ENCODE measurements at places on chromosomes 12 and 14. TPM values are rescaled to one million over a fixed set of nuclear protein-coding genes. Genes with fewer than 3 reads are reported as not detected.

- peaks cover 11% of the 10 kb centered on the region for H3K4me1 ChIP-seq
- H3K27me3 ChIP-seq: no peaks in the 10 kb centered on the region
- peaks cover 39% of the 10 kb centered on the region for H3K36me3 ChIP-seq
- H3K27ac ChIP-seq: no peak overlapping the region
- no peak overlapping the region for H3K4me3 ChIP-seq
Measured at GRCh38 chr12:119672194-119672593, 4.3 kb downstream of the PRKAB1 start.

AICDA gene
- not detected for total RNA-seq

CIROP gene
- not detected for total RNA-seq

- H3K4me3 ChIP-seq: no peak overlapping the region
- H3K36me3 ChIP-seq: no peaks in the 10 kb centered on the region
- no peaks in the 10 kb centered on the region for H3K4me1 ChIP-seq
- H3K27me3 ChIP-seq: no peaks in the 10 kb centered on the region
- DNase-seq: no peak
Measured at GRCh38 chr12:89883630-89884389, 175.2 kb upstream of the ATP2B1 start.

KLC1 gene
- total RNA-seq: 131 TPM

CMA1 gene
- total RNA-seq: not detected

OR11H7 gene
- total RNA-seq: not detected

DNA sequence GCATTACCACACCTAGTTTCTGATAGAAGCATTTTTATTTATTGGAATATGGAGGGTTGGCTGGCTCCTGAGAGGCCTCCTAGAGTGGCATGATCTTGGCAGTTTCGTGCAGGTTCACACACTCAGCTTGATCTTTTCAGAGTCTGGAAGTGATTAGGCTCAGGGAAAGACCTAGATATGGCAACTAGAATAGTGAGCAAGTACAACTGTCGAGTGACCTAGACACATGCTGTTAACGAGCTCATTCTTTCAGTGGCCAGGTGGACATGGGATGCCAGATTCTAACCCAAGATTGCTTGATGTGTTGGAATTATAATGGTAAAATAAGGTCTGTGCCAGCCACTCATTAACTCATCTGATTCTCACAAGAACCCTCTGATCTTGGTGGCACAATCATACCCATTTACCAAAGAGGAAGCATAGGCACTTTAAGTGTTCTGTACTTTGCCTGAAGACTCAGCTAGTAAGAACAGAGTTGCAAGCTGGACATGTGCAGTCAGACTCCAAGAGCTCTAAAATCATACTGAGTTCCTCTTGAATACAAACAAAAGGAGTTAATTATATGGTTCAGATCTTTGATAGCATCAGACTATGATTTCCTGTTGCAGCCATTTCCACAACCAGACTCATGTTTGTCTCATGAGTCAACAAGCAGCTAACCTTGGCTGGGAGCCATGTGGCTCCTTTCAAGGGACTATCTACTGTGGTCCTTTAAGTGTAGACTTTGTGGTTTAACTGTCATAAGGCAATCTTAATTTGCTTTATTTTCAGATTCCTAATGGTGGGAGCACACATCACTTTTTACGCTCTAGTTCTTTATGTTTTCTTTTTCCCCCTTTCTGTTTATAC is 144.2 kb downstream of the PLEKHA5 start:
- peaks cover 7% of the 10 kb centered on the region for H3K36me3 ChIP-seq
- H3K4me1 ChIP-seq: no peaks in the 10 kb centered on the region
- H3K4me3 ChIP-seq: no peak overlapping the region
- H3K27me3 ChIP-seq: no peaks in the 10 kb centered on the region
- H3K27ac ChIP-seq: no peak overlapping the region
- DNase-seq: no peak

DNA sequence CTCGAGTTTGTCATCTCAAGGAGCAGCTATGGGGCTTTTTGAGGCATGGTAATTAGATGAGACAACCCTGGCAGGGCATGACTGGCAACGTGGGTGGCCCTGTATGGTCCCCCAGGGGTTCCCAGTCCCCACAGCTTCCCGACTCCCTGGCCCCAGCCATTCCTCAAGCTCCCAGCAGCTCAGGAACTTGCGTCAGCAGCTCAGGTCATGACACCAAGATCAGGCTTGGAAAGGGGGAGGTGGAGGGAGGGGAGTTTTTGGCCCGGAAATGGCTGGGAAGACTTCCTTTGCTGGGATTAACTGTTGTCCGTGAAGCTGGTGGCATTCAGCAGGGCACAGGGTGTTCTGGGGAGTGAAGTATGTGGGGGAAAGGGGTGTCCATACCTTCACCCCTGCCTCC is 10.4 kb upstream of the NRIP2 start:
- H3K4me1 ChIP-seq: peaks cover 9% of the 10 kb centered on the region
- DNase-seq: no peak
- peaks cover 2% of the 10 kb centered on the region for H3K36me3 ChIP-seq
- no peak overlapping the region for H3K27ac ChIP-seq

DNA sequence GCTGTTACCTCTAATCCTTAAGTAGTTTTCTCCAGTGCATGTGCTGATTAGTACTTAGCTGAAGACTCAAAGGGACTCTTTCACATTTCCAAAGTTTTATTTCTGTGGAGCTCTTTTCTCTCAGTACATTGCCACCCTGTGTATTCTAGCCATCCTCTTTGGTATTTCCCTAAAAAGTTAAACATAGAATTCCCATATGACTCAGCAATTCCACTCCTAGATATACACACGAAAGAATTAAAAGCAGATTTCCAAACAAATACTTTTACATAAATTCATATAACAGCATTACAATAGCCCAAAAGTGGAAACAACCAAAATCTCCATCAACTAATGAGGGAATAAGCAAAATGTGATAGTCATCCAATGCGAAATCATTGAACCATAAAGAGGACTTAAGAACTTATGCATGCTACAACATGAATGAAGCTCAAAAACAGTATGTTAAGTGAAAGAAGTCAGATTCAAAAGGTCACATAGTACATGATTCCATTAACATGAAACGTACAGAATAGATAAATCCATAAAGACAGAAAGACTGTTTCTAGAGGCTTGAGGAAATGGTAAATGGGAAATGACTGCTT is 9.0 kb upstream of the NOVA1 start:
- no peak overlapping the region for H3K27ac ChIP-seq
- H3K4me3 ChIP-seq: no peak overlapping the region
- H3K27me3 ChIP-seq: no peaks in the 10 kb centered on the region
- no peaks in the 10 kb centered on the region for H3K36me3 ChIP-seq

All from liver (tissue), 10 donors.